GM13976 (cell line): ENCODE measurements at places on chromosomes 2 and 18.

DNA sequence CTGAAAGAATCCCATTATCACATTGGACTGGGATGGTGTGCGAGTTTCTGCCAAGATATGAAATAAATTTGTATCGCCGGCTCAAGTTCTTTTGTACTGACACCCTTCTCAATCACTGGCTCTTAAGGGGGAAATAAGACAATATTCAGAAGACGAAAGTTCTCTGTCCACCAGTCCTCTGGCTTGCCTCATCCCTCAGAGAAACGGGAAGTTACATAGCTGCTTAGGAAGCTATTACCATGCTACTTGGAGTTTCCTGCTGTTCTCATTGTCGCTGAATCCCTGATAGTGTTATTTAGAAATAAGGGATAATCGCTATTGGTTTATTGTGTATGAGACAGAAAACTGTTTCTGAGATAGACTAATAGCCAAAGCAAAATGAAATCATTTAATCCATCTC lies 205.0 kb upstream of the ZNF521 start:
- DNase-seq, result no peak

GRCh38 chr2:218878486-218878885 lies 2.2 kb upstream of the WNT10A start:
- DNase-seq, result no peak

GRCh38 chr2:113127646-113128570 lies 510 bp downstream of the IL1RN start:
- DNase-seq, result no peak

GRCh38 chr2:206253125-206253776 lies 21.2 kb upstream of the ZDBF2 start:
- no peak for DNase-seq

DNA sequence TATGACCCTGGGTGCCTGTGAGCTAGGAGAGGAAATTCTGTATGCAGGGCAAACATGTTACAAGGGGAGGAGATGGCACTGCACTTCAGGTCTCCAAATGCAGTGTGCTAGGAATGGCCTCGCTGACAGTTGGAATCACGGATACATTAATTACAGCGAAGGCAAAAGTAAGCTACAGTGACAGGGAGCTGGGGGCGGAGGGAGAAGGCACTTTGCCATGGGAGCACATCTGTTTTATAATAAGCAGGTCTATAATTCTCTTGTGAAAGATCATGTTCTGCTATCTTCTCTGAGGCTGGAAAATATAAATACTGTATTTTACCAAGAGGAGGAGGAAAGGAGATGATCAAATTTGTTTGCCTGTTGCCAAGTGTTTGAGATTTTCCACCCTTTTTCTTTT lies 56.3 kb upstream of the FZD5 start:
- DNase-seq, result no peak

DNA sequence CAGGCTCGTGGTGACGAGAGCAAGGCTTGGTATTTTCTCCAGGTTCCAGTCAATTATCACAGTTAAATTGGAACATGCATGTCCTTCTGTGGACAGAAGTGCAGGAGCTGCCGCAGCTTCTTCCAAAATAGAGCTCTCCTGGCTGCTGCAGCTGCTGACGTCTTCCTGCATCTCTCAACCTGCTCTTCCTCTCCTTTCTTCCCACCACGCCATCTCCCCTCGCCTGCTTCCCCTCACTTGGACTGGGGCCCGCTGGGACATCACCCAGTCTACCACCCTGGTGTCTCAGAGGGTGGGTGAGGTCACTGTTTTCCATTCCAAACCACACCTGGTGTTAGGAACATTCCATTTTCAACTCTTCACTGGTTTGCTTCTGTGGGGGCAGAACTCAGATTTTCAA lies 41.4 kb downstream of the SPP2 start:
- no peak for DNase-seq

- DNase-seq, result no peak
Observed at GRCh38 chr2:198100346-198100745, 296.0 kb downstream of the PLCL1 start.

GRCh38 chr2:46332686-46333281 lies 35.6 kb downstream of the EPAS1 start:
- DNase-seq, result no peak

DNA sequence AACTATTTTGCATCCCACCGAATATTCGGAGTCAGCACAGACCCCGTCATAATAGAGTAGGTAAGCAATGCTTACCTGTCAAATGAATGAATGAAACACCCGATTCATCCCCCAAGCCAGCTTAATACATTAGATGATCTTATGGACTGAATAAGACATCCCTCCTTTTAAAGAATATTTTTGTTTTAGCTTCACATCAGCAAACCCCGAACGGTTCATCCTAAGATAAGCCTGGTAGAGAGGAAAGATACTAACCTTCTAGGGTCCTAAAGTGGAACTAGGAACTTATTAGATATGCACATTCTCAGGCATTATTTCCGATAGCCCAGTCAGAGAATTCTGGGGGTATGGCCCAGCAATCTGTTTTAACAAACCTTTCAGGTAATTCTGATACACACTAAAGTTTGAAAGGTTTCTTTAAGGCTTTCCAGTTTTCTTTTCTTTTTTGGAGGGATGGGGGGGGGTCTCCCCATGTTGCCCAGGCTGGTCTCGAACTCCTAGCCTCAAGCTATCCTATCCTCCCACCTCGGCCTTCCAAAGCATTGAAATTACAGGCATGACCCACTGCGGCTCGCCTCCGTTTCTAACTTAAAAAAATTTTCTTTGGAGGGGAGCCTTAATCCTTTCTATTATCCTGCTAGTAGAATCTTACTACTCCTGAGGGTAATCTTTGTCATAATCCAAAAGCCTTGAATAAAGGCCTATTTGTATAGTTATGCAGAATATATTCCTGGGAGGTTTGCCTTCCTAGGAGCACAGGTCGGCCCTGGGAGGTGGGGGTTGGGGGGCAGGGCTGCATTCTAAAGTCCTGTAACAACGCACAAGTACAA lies 1.0 kb upstream of the ACTR3 start:
- DNase-seq, result no peak

GRCh38 chr2:21860907-21861306 lies 737.1 kb downstream of the TDRD15 start:
- DNase-seq, result no peak

- no peak for DNase-seq
Observed at GRCh38 chr2:235716875-235717496, 223.1 kb downstream of the AGAP1 start.

DNA sequence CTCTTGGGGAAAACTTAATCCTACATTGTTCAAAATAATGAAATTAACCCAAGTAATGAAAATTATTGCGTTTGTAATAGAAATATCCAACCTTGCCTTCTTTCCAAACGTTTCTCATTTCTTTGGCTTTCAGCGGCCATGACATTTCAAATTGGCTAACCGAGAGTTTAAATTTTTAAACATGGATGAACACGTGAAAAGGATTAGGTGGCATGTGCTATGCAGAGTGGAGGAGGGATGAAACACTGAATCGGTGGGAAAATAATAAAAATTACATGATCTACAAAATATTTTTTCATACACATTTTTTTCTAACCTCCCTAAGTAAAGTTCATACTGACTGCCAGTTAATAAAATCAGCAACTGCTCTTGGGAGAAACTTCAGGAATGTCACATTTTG lies 728.4 kb upstream of the PKDCC start:
- DNase-seq, result no peak

- no peak for DNase-seq
Observed at GRCh38 chr18:11470941-11471340, 138.5 kb upstream of the SLC35G4 start.

DNA sequence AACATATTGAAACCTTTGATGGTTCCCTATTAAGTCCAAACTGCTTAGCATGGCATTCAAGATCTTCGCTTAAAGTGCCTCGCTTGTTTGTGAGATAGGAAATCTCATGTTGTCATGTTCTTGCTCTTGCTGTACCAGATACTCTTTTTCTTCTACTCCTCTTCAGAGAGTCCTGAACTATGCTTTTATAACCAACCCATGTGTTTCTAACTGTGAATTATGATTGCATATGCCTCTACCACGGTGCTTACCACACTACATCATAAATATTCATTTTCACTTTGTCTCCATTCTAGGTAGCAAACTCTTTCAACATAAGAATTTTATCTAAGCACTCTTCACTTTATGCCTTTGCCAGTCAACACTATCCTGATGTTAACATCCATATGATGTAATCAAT lies 23.6 kb downstream of the STAT4 start:
- DNase-seq, result no peak

DNA sequence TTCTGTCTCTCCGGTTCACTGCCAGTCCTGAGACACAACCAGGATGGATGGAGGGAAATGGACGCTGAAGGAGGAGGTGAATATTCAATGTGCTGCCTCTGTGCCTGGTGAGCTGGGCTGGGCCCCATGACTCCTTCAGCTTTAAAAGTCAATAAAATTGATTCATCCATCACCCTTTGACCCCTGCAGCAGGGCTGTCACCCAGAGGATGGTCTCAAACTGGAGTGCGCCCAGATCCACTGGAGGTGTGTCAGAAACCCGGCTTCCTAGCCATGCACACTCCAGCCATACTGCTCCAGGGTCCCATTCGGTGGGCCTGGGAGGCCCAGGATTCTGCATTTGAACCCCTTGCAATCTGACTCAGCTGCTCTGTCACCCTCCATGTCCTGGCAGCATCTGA lies 94.1 kb upstream of the BOD1L2 start:
- DNase-seq, result no peak

- DNase-seq, result no peak
Observed at GRCh38 chr2:235358981-235359471, 134.8 kb upstream of the AGAP1 start.

GRCh38 chr2:19868224-19868623 lies 33.6 kb downstream of the TTC32 start:
- DNase-seq, result no peak

GRCh38 chr2:40440835-40441234 lies 11.1 kb downstream of the SLC8A1 start:
- no peak for DNase-seq

DNA sequence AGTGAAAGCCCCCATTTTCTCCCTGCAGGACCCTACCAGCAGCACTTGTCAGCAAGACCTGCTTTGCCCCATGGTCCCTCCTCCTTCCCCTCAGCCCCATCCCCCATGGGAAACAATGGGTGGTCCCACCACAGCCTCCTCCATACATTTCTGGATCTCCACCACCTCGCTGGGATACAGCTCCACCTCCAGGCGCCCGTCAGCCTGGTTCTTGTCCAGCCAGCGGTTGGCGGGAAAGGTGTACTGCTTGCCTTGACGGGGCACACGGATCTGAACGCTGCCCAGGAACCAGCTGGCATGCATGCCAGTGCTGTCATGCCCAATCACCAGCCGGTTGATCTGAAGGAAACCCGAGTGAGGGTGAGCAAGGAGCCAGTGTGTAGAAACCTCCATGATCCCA lies 90.9 kb downstream of the LOXHD1 start:
- no peak for DNase-seq

- DNase-seq, result no peak
Observed at GRCh38 chr2:105249891-105250290, 8.3 kb downstream of the GPR45 start.

GRCh38 chr2:241814643-241815476 lies 5.9 kb downstream of the NEU4 start:
- DNase-seq, result peak; percentile 25

GRCh38 chr2:205091411-205091810 lies 546.1 kb downstream of the PARD3B start:
- no peak for DNase-seq

DNA sequence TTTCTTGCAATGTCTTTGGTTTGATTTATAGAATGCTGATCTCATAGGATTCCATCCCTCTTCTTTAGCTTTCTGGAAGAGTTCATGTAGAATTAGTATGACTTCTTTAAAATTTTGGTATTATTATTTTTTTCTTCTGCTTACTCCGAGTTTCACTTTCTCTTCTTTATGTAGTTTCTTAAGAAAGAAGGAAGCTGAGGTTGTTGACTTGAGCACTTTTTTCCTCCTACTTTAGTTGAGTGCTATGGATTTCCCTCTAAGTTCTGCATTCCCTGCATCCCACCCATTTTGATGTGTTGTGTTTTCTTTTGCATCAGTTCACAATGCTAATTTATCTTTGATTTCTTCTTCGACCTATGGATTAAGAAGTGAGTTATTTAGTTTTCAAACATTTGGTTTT lies 78.9 kb upstream of the SPRED2 start:
- no peak for DNase-seq

DNA sequence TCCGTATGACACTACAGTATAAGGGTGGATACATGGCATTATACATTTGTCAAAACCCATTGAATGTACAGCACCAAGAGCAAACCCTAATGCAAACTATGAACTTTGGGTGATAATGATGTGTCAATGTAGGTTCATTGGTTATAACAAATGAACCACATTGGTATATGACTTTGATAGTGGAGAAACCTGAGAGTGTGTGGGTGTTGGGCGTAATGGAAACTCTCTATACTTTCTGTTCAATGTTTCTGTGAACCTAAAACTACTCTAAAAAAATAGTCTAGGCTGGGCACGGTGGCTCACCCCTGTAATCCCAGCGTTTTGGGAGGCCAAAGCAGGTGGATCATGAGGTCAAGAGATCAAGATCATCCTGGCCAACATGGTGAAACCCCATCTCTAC lies 6.5 kb upstream of the ACTG2 start:
- DNase-seq, result no peak

- DNase-seq, result no peak
Observed at GRCh38 chr2:64157792-64158191, 13.6 kb upstream of the PELI1 start.

- DNase-seq, result no peak
Observed at GRCh38 chr2:231646476-231646875, 53.8 kb downstream of the TEX44 start.

GRCh38 chr2:186771395-186771794 lies 77.5 kb downstream of the FAM171B start:
- DNase-seq, result no peak

- no peak for DNase-seq
Observed at GRCh38 chr2:133643863-133644262, 75.6 kb upstream of the NCKAP5 start.

DNA sequence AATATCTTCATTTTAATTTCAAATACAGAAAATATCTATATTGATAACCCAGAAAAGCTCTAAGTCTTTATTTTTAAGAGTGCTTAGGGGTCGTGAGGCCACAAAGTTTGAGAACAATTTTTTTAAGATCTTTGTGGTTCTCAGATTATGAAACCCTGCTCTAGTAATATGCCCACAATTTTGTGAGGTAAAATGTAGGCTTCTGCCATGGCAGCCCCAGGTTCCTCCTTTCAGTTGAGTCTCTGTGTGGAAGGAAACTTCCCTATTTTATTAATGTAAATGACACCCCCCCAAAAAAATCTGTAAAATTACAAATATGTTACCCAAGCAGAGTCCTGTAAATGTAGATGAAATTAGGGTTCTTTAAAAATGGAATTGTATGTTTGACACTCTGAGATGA lies 600.5 kb downstream of the SATB2 start:
- DNase-seq, result no peak
